Astrocyte (in vitro differentiated cells and primary cell): ENCODE measurements at places on chromosomes 11 and 22. TPM values are rescaled to one million over a fixed set of nuclear protein-coding genes. Genes with fewer than 3 reads are reported as not detected.

GRCh38 chr11:81331611-81332235 lies 1401.9 kb downstream of the FAM181B start:
- no peak for DNase-seq

DNA sequence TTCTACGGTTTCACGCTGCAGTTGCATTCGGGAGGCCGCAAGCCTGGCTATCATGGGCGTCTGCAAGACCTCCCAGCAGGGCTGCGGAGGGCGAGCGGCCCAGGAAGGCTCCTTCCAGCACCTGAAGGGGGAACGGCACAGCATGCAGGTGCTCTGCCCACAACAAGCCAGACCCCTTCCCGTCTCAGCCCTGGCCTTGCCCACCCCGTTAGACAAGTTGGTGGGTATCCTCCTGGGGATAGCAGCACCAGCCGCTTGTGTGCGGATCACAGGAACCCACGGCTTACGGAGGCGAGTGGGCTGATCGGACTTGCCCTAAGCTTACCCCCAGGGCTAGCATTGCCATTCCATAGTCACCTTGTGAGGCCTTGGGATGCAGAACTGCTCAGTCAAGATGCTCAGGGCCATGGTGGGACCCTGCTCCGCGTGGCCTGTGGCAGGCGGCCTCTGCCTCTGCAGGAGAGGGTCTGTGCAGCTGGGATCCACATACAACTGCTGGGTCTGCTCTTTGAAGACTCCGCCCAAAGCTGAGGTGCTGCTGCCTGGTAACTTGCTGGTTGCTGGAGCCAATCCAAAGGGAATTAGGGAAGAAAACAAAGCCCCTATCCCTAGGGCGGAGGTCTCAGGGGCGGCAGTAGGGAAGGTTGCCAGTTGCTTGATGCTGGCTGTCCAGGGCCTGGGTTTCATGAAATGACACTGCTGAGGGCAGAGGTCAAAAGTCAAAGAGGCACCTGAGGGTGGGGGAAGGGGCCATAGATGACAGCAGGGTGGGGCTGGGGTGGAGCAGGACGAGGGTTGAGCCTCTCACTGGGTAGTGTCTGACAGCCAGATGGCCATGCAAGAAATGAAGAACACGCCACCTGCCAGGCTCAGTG lies 1.4 kb upstream of the OSBPL5 start:
- no peak for DNase-seq

- DNase-seq: no peak
Observed at GRCh38 chr22:37643225-37643847, 3.9 kb downstream of the SH3BP1 start.

DNA sequence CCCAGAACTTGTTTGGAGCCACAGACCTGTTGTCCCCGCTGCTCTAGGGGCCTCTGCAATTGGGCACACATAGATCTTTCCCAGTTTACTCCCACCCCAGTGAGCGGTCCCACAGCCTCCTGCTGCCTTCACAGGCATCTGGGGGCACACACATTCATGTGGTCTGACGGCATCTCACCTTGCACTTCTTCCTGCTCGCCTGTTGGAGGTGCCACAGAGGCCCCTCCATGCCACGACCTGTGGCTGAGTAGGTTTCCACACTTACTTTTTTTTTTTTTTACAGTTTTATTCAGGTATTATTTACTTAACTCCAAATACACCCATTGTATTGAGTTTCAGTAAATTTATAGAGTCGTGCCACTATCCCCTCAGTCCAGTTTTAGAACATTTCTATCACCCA lies 68.9 kb upstream of the SEPTIN5 start:
- no peak for DNase-seq

The IGHMBP2 gene
- total RNA-seq: 14.0 and 14.9 TPM in 2 replicates

GRCh38 chr11:22554221-22554620 lies 71.4 kb downstream of the FANCF start:
- DNase-seq: no peak

GRCh38 chr11:68680541-68681231 lies 3.7 kb upstream of the GAL start:
- no peak for DNase-seq

DNA sequence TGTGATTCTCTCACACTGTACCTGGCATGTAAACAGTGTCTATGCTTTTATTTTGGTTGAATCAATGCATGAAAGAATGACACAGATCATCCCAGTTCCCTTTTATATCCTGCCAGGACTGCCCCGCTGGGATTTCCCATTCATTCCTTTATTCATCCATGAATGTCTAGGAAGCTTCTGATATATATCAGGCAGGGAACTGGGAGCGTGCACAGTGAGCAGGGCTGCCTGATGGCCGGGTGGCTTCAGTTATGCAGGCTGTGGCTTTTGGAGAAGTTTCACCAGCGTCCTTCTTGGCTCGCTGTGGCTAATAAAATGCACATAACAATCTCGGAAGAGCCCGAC lies 789.0 kb downstream of the TBC1D22A start:
- DNase-seq: no peak

DNA sequence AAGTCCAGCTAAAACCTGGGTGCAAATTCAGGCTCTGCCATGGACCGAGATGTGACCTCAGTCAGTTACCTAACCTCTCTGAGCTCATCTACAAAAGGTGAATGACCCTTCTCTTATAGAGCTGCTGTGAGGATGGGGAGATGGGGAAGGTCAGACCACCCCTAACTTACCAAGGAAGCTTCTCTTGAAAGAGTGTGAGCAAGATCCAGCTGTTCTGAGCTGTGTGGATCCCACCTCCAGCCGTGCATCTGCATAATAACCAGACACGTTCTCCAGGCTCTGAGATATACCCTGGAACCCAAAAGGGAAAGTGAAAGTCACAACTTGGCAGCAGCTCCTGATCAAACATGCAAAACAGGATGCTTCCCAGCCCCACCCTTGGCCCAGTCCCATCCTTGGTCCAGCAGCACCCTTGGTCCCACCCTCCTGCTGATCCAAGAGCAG lies at the start of gene APOL3:
Gene APOL3 (minus strand): TSS at position 257 of the 444 bp plus-strand sequence. CDS start 11,700 bp downstream, outside the sequence.
- peak; percentile 29 for DNase-seq

GRCh38 chr11:86735451-86736290 lies 63.3 kb upstream of the ME3 start:
- DNase-seq: peak; percentile 85

- DNase-seq: peak; percentile 75
Observed at GRCh38 chr11:88414385-88414861, 76.9 kb upstream of the CTSC start.

The C22orf31 gene
- total RNA-seq: not detected in 2 replicates

- DNase-seq: no peak
Observed at GRCh38 chr22:29581799-29582198, 886 bp upstream of the NIPSNAP1 start.

The ELFN2 gene
- total RNA-seq: 2.8 and 3.0 TPM in 2 replicates

- peak; percentile 66 for DNase-seq
Observed at GRCh38 chr11:33258631-33259205, 1.5 kb downstream of the HIPK3 start.

The ACTN3 gene
- total RNA-seq: not detected in 2 replicates

- no peak for DNase-seq
Observed at GRCh38 chr11:74948546-74948897, 369 bp downstream of the XRRA1 start.

GRCh38 chr11:21494946-21495345 lies 697.9 kb upstream of the ANO5 start:
- no peak for DNase-seq

DNA sequence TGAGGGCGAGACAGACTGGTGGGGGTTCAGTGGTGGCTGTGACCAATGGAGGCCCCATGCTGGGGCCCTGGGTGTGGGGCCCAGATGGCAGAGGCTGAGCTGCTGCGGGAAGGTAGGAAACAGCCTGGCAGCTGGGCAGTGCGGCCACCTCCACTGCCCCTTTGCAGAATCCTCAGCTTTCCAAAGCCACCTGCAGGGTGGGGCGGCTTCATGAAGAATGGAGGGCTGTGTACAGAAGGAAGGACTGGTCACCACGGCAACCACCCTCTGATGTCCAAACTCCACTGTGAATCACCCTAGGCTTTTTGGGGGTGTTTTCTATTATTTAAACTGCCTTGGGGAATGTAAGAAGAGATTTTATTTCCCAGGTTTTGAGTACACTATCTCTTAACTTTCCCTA lies 166.3 kb upstream of the NAV2 start:
- DNase-seq: no peak

DNA sequence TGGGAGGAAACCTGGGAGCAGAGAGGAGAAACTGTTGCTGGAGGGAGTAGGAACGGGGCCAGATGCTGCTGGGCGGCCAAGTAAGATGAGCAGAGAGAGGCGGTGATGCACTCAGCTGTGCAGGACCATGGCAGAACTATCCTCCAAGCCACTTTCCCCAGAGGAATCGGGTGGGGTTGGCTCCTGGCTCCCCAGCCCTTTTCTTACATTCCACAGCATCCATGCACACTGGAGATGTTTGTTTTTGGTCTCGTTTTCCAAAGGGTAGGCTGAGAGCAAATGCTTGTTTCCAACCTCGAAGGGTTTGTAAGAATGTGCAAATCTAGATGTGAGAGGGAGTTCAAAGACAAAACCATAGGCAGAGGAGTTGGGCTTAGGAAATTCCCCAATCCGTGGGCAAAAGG lies 73.2 kb downstream of the DBX1 start:
- peak; percentile 93 for DNase-seq

GRCh38 chr11:103202048-103202651 lies 92.9 kb downstream of the DYNC2H1 start:
- peak; percentile 16 for DNase-seq

- no peak for DNase-seq
Observed at GRCh38 chr22:25370322-25370721, 150.9 kb downstream of the CRYBB2 start.

- no peak for DNase-seq
Observed at GRCh38 chr11:117426297-117426685, 98.6 kb downstream of the CEP164 start.

GRCh38 chr11:126695293-126695692 lies 305.3 kb downstream of the KIRREL3 start:
- DNase-seq: no peak

- DNase-seq: no peak
Observed at GRCh38 chr22:17732251-17732854, 41.9 kb downstream of the BID start.

The PATE4 gene
- not detected in 2 replicates for total RNA-seq

- DNase-seq: peak; percentile 6
Observed at GRCh38 chr11:116309446-116309845, 463.3 kb downstream of the BUD13 start.

DNA sequence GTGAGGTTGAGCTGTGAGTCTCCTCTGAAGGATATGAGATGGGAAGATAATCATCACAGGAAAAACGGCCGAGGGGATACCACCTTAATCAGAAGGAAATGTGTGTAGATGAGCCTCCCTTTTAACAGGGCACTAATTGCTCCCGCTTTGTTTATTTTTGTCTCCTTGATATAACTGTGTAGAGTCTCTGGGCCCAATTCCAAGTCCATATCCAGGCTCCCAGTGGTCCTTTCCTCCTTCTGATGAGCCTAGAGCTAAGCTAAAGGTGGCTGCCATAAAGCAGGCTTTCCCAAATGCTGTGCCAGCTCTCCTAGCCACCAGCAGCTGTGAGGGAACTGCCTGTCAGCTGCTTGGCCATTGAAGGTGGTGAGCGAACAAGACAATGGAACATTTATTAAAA lies 17.1 kb upstream of the CCDC90B start:
- no peak for DNase-seq
